Stimulated activated CD4-positive, alpha-beta T cell treated with anti-CD3 and anti-CD28 coated beads, Interleukin-12 subunit alpha, Interleukin-12 subunit beta, amount 100 ng/mL, for 24 hours (primary cell): ENCODE measurements at places on chromosomes 12 and 14.

DNA sequence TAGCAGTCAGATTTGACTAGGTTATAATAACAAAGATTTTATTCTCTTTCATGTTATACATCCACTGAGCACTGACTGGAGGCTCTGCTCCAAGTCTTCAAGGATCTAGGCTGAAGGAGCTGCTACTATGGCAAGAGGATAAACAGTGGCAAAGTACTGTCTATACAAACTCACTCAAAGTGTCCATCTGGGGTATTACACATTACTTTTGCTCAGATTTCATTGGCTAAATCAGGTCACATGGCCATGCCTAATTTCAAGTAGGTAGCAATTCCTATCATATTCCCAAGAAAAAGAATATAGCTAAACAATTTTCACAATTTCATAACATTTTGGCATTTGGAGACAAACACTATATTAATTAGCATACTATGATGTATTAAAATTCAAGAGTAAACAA, 40.9 kb downstream of the CDK17 start:
- DNase-seq = no peak

DNA sequence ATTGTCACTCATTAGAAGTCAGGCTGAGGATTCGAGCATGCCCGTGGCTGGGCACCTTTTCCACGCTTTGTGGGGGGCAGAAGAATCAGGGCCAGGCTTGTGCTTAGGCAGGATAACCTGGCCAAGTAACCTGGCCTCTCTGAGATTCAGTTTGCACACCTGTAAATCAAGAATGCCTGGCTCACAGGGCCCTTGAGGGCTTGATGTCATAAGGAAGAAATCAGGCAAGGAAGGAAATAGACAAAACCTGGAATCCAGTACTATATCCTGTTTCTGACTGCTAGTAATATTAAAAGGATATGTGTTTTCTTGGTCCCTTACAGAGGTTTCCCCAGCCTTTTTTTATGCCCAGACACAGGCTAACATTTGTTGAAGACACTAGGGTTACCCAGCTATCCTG, 91.9 kb downstream of the SAMD4A start:
- DNase-seq = no peak

DNA sequence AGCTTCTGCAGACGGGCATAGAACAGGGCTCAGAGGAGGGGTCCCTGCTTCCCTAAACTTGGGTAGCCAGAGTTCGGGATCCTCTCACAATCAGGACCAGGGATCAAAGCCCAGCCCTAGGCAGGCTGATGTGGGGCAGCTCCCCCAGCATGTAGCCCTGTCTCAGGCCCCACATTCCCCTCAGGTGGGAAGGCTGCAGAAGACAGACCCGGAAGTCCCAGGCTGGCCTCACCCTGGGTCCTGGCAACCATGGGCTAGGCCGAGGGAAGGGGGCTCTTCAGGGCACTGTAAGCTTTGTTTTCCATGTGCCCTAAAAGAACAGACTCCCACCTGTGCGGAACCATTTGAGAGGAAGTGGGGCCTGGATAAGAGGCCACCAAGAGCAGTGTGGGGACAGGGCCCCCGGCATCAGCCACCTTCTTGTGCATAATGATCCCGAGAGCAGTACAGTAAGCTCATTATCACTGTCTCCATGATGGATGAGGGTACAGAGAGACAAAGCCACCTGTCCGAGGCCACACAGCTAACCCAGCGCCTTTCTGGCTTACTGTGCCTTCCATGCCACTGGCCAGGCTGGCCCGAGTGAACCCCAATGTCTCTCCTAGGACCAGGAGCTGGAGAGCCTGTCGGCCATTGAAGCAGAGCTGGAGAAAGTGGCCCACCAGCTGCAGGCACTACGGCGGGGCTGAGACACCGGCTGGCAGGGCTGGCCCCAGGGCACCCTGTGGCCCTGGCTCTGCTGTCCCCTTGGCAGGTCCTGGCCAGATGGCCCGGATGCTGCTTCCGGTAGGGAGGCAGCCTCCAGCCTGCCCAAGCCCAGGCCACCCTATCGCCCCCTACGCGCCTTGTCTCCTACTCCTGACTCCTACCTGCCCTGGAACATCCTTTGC, 11.5 kb downstream of the CHGA start:
- no peak for DNase-seq

- no peak for DNase-seq
Measured at GRCh38 chr12:79411791-79412190, 279.0 kb downstream of the PAWR start.

DNA sequence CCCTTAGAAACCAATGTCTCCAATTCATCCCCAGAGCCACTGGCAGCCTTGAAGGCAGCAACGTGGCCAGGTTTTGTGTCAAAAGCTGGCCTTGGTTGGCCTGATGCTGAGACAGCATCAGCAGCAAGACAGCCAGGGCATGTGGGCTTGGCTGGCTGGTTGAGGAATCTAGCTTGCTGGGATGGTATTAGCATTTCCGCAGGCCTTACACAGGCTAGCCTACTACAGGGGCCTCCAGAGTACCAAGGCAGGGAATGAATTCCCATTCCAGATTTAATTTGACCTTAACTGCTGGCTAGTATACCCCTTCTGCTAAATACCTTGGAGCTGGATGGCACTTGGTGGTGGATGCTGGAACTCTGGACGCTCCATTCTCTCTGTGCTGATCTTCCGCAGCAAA, 15.8 kb downstream of the NGDN start:
- DNase-seq = no peak

DNA sequence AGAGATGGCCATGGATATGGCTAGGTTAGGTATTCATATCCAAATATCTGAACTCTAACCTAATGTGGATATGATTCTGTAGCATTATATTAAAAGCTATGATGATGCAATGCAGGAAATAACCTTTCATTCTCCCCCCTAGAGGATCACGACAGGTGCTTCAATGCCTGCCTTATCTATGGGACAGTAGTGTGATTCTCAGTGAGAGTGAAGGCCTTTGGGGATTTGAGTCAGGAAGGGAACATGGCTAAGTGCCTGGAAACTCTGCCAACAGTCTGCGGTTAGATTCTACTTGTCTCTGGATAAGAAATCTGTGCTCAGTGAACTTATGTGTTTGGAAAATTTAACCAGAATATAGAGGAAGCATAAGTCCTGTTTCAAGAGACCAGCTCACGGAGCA, 81.8 kb downstream of the SLC38A1 start:
- no peak for DNase-seq

DNA sequence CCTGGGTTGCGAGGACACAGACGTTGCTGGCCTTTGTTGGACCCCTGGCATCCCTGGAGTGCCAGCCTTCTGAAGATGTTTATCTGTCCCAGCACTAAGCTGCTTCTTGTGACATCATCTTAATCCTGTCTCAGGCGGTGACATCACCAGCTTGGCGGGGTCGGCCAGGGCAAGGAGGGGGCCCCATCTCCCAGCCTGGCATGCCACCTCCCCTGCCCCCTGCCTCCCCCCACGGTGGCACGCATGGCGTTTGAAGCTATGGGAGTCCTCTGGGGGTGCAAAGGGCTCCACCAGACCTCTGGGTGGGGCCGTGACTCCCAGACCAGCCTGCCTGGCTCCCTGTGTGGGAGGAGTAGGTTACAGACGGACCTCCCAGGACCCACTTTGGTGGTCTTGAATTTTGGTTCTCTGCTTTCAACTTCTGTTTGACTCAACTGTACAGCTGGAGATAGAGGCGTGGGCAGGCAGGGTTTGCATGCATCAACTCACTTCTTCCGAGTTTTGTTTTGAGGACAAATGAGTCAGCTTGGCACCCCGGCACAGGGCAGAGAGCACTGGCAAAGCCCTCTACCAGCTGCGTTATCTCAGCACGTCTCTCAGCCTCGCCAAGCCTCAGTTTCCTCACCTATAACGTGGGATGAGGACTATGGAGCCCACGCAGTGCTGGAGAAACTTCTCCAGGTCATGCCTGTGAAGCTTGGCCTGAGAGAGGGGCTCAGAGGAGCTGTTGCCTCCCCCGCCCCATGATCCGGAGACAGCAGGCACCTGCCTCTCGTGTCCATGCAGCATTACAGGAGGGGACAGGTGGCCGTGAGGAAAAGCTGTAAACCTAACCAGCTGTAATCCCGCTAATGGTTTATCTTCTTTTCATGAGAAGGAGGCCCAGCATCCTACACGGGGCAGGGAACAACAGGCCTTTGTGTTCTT, 38.8 kb upstream of the EML1 start:
- no peak for DNase-seq

DNA sequence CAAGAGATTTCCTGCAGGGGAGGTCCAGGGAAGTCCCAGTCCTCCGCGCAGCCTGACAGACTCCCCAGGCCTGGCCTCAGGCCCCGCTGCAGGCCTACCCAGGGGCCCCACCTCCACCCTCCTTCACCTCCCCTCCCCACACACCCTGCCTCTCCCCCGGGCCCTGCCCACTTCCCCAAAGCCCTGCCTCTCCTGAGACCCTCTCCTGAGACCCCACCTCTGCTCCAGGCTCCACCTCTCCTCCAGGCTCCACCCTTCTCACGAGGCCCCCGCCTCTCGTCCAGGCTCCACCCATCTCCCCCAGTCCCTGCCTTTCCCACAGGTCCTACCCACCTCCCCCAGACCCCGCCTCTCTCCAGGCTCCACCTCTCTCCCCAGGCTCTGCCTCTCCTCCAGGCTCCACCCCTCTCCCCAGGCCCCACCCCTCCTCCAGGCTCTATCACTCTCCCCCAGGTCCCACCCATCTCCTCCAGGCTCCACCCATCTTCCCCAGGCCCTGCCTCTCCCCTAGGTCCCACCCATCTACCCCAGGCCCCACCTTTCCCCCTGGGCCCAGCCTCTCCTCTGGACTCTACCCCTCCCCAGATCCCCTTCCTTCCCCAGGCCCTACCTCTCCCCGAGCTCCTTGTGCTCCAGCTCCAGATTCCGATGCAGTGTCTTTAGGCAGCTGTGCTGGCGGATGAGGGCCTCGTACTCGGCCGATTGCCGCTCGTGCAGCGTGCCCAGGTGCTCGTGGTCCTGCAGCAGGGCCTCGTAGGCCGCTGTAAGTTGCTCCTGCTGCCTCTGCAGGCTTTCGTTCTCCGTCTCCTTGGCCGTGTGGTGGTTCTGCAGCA, 58.8 kb upstream of the GPR68 start:
- DNase-seq = peak; percentile 37

- DNase-seq = no peak
Measured at GRCh38 chr14:56648508-56649301, 69.1 kb downstream of the TMEM260 start.

DNA sequence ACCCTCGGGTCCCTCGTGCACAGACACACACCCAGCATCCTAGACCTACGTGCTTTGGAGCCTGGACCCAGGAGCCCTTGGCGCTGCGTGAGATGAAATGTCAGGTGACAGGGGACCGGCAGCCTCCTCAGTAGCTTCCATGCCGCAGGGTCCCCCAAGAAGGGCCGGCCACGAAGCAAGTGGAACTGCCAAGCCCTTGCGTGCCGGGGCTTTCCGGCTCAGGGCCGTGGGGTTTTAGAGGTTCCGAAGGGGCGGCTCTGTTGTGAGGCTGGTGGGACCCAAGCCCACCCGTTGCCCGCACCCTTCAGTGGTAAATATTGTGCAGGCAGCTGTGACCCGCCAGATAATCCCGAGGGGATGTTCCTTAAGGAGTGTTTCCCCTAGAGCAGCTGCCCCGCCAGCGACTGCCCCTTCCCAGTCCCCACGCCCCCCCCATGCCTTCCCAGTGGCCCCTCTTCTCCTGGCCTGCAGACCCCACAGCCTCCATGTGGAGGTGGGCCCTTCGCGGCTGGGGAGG, 133.7 kb downstream of the ADGRD1 start:
- DNase-seq = no peak

DNA sequence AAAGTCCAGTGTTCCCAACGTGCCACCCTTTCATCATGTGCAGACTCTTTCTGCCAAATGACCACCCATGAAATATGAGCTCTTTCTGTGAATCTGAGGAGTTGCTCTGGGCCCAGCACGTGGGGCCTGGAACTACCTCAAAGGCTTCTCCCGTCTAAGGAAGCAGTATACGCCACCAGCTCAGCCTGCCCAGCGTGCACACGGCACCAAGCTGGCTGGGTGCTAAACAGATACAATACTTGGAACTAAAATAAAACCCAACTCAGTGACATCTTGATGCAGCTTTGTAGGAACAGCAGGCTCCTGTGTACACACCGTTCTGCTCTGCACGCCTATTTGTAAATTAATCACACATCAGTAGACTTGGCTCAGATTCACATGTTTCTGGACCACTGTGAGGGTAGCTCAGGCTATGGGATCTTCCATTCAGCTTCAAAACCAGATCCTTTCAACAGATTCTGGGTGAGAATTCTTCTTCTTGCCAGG, 74.8 kb downstream of the ARL6IP4 start:
- DNase-seq = no peak

- DNase-seq = no peak
Measured at GRCh38 chr14:23613242-23614070, 22.7 kb upstream of the DHRS2 start.

- no peak for DNase-seq
Measured at GRCh38 chr12:57868851-57869268, 22.3 kb upstream of the CTDSP2 start.

- no peak for DNase-seq
Measured at GRCh38 chr12:101044512-101045059, 165.5 kb downstream of the SLC5A8 start.

DNA sequence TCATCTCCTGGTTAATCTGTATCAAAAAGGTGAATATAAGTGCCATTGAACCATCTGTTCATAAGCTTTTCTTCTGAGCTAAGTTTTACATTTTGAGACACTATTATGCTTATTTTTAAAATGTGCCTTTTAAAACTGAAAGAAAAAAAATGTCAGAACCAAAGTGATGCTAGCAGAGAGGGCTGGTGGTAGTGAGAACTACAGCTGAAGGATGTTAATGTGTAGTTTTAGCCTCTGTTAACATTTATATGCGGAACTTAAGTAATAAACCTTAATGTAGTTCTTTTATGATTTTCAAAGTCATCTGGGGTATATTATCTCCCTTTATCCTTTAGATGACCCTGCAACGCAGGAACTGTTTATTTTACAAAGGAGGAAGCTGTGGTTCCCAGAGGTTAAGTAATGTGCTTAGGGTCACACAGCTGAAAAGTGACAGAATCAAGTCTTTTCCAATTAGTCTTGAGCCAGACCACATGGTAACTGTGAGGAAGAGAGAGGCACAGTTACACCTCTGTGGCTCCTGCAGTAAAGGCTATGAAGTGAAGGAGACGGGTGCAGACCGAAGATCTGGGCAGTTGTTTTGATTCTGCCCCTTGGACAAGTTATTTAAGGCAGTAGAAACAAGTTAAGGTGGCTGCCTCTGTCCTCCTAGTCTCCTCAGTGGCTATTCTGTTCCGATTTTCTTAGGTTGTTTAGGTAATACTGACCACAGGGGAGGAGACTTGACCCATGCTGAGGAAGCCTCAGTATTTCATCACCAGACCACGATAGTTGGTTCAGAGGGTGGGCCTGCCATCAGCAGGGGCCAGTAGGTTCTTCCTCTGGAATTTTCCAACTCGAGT, 23.9 kb downstream of the GNG2 start:
- no peak for DNase-seq

GRCh38 chr14:105931808-105932483, 405.6 kb downstream of the TMEM121 start:
- no peak for DNase-seq
